A549 treated with AZD2906 at 1 μM for 4 hours (cell line): ENCODE measurements at places on chromosomes 4 and X. TPM values are rescaled to one million over a fixed set of nuclear protein-coding genes. Genes with fewer than 3 reads are reported as not detected.

TLR8 gene
- total RNA-seq: not detected in 5 replicates

CSAG2 gene
- not detected in 5 replicates for total RNA-seq

G3BP2 gene
- total RNA-seq: 64.5 to 106 TPM (median 73.4 TPM) in 5 replicates

DMP1 gene
- 0.05 TPM in 1 of 5 replicates, not detected in the others for total RNA-seq

XKRX gene
- total RNA-seq: 0.73 to 0.94 TPM (median 0.91 TPM) in 5 replicates

CT45A10 gene
- total RNA-seq: 0.19 to 0.56 TPM (median 0.32 TPM) in 4 of 5 replicates, not detected in the other

STPG2 gene
- not detected in 5 replicates for total RNA-seq

TLL1 gene
- 0.12 to 0.38 TPM (median 0.15 TPM) in 5 replicates for total RNA-seq

TASL gene
- total RNA-seq: not detected in 5 replicates

PDLIM3 gene
- total RNA-seq: 0.10 to 0.26 TPM (median 0.16 TPM) in 5 replicates

CCKAR gene
- total RNA-seq: not detected in 5 replicates

ADGRG4 gene
- not detected in 5 replicates for total RNA-seq

GAB1 gene
- 1.8 to 2.9 TPM (median 2.5 TPM) in 5 replicates for total RNA-seq

TENM3 gene
- total RNA-seq: 0.86 to 1.8 TPM (median 1.6 TPM) in 5 replicates

LANCL3 gene
- total RNA-seq: 0.01 to 0.03 TPM (median 0.02 TPM) in 4 of 5 replicates, not detected in the other
